ENCODE measurements at places on chromosomes 12 and 14.

- peak; percentile 39 for DNase-seq
Measured at GRCh38 chr12:56590237-56590830, 39.8 kb downstream of the BAZ2A start.

GRCh38 chr14:89572596-89573398 is 155.8 kb upstream of the FOXN3 start:
- peak; percentile 50 for DNase-seq

- no peak for DNase-seq
Measured at GRCh38 chr12:94731733-94732360, 81.5 kb upstream of the TMCC3 start.

GRCh38 chr12:53099071-53099882 is 1.8 kb downstream of the IGFBP6 start:
- peak; percentile 72 for DNase-seq

DNA sequence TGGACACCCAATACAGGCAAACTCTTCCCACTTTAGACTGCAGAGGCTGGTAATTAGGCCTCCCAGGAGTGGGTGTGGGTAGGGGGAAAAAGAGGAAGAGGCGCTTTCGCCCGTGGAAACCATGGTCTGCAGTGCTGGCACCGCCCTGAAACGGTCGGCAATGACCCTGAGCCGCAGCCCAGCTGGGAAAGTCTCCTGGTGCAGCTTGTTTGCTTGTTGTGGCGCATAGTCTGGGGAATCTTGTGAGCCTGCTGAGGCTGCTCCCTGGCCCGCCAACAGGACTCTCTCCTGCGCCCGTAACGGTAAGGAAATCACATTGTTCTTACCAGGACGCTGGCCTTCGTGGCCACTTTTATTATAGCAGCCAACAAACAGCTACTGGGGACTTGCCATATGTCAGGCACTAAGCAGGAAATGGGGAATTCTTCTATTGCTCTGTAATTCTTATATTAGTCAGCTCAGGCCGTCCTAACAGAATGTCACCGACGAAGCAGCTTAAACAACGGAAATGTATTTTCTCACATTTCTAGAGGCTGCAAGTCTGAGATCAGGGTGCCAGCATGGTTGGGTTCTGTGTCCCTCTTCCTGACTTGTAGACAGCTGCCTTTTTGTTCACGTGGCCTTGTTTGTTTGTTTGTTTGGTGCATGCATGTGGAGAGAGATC is 52.5 kb upstream of the RIN3 start:
- no peak for DNase-seq

DNA sequence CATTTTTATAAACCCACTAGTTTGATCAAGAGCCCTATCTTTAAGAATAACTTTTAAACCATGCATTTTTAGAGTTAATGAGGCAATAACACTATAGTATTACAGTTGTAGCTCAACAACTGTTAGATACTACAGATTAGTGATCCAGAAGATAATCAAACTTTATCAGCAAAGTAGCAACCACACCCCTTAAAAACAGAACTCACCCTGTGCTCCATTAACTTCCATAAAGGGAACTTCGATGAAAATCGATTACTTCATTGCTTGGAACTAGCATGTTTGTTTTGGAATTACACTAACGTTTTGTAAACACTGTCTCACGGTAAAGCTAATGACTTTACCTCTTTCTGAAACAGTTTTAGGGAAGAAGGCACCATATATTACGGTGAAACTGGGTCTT is 1.4 kb downstream of the SGPP1 start:
- DNase-seq = no peak

- DNase-seq = no peak
Measured at GRCh38 chr12:129631316-129631715, 272.5 kb downstream of the TMEM132D start.

- peak; percentile 31 for DNase-seq
Measured at GRCh38 chr12:69570545-69571399, 14.5 kb upstream of the CCT2 start.

GRCh38 chr12:115208098-115208497 is 524.1 kb upstream of the TBX3 start:
- no peak for DNase-seq

GRCh38 chr14:99619835-99620834 is 16.1 kb upstream of the CCDC85C start:
- no peak for DNase-seq

DNA sequence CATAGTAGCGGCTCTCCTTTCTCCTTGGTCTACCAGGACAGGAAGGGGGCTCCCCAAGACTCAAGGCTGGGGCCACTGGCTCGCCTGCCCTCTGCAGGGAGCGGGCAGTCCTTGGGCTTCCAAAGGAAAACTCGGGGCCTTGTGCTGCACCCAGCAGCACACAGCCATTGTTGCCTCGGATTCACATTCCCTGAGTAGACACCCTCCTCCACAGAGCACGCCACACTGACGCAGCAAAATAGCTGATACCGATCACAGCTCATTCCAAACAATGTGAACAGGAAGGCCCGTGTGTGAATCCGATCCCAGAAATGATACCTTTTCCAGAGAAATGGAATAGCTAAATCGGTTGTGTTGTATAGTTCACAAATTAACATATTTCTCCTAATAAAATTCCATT is 65.1 kb upstream of the DYNC1H1 start:
- no peak for DNase-seq

DNA sequence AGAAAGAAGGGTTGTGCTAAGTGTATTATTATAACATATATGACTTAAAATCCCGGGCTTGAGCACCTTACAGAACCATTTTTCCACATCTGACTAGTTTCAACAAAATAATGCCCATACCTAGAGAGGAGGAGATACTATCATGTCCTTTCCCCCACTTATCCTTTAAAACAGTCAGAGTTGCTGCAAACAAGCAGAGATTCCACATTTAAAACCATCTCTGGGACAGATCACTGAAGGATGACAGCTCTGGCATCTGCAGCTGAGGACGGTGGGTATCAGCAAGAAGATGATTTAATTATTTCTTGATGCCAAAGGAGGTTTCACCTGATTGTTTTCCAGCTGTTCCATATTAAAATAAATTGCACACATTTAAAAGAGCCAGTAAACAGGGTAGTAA is 328.0 kb upstream of the TMTC1 start:
- DNase-seq = no peak

GRCh38 chr14:88551094-88551870 is 3.5 kb downstream of the PTPN21 start:
- peak; percentile 87 for DNase-seq

DNA sequence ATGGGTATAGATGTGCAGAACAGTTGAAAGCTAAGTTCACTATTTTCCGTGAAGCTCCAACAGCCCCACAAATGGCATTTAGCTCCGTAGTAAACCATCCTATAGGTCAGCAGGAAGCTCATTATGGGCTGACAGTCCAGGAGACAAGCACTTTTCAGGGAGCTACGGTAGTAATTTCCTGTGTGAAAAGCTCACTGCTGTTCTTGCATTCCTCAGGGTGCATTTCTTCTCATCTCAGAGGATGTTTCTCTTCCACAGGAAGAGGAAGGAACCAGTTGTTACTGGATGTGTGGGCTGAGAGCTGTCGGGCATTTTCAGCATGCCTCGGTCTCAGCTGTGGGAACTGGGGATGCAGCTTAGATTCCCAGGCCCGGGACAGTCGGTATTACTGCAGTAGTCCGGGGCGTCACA is 72.8 kb downstream of the GALNT4 start:
- DNase-seq = no peak

GRCh38 chr14:72075649-72076334 is 143.6 kb downstream of the RGS6 start:
- DNase-seq = no peak

GRCh38 chr14:103247169-103247606 is 86.8 kb upstream of the EIF5 start:
- DNase-seq = no peak

DNA sequence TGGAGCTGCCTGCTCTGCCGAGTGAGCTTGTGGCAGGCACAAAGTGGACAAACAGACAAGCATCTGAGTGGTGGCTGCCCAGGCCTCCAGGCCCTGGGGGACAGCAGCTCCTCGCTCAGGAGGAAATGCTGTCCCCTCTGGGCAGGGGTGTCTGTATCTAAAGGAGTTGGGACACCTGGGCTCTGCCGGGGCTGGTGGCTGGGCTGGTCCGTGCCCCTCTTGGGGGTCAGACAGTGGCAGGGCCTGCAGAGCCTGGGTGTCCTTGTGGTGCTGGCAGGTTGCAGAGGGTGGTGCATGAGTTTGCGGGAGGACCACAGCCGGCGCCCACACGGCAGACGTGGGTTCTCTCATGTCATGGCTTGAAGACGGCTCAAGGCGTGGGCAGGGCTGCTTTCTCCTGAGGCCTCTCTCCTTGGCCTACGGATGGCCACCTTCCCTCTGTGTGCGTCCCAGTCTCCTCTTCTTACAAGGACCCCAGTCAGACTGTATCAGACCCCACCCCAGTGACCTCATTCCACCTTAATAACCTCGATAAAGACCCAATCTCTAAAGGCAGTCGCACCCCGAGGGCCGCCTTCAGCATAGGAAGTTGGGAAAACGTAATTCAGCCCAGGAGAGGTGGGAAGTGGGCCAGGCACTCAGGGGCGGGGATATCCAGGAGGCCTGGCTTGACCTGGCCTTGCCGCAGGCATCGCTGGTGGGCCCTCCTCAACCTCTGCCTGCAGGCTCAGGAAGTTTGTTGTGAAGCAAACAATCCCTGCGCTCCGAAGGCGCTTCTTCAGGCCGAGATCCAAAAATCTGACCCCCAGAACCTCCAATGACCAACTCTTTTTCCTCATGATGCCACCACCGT is 110.0 kb downstream of the KIF26A start:
- no peak for DNase-seq

DNA sequence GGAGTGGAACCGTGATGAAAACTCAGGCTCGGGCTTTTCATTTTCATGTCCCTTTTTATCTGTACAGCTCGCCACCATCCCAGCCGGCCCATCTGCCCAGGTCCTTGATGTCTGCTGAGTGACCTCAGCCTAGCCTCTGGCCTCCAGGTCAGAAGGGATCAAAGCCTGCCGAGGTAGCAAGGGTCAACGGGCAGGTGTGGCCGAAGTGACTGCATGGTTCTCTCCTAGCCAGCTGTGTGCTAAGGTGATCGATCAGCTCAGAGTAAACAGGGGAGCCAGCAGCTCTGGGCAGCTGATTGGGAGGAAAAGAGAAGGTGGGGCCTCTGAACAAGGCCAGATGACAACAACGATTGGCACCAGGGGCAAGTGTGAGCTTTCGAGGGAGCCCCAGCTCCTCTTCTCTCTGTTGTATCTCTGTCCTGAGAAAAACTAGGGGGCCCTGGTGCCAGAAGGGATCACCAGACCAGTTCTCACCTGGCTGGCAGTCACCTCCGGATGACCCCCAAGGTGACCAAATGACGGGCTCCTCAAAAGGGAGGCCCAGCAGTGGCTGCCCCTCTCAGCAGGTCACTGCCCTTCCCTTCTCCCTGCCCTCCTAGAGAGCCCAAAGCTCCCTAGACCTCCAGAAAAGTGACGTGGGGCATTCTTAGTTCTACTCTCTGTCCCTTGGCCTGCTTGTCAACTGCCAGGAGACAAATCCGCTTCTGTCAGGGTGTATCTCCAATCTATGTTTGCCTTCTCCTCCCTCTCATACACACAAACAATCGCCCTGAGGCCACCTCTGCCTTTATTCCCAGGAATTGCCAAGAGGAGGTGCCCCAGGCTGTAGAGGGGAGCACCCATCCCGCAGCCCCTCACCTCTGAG is 3.4 kb downstream of the SLC6A12 start:
- no peak for DNase-seq

GRCh38 chr14:84527706-84528105 is 1002.2 kb upstream of the FLRT2 start:
- DNase-seq = no peak

- no peak for DNase-seq
Measured at GRCh38 chr12:47433876-47434275, 272.0 kb downstream of the RPAP3 start.

GRCh38 chr12:44379831-44380230 is 496.3 kb downstream of the NELL2 start:
- no peak for DNase-seq

- no peak for DNase-seq
Measured at GRCh38 chr14:57865066-57865402, 858 bp downstream of the SLC35F4 start.

GRCh38 chr12:20722142-20722541 is 27.0 kb downstream of the SLCO1C1 start:
- no peak for DNase-seq

DNA sequence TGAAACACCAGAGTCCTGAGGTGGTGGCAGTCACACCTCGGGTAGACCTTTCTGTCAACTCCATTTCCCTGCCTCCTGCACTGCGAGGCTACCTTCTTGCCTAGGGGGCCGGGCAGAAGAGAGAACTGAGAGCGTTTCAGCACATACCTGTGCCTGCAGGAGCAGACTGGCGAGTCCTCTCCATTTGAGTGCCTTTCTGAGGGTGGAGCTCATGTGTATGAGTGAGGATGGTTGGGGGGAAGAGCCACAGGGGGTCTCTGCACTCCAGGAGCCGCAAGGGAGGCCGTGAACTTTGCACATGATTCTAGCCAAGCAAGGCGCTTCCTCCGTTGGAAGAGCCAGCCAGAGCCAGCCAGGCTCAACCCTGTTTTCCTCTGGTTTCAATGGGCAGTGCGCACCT is 31.0 kb upstream of the CCND2 start:
- DNase-seq = no peak

DNA sequence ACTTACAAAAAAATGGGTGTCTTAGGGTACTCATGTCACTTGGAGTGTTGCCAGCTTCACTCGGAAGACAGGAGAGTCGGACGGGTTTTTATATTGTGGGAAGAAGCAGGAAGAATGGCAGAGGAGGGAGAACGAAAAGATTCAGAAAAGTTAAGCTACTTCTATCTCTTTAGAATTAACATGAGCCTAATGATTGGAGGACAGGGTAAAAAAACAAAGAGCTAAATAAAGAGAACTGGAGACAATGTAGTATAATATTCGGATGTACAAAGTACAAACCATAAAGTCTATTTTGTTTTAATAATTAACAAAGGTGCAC is 43.9 kb downstream of the EFCAB11 start:
- no peak for DNase-seq

GRCh38 chr14:93974833-93975232 is 1.5 kb downstream of the ASB2 start:
- no peak for DNase-seq

- DNase-seq = no peak
Measured at GRCh38 chr12:10111451-10111850, 12.7 kb upstream of the CLEC1A start.

DNA sequence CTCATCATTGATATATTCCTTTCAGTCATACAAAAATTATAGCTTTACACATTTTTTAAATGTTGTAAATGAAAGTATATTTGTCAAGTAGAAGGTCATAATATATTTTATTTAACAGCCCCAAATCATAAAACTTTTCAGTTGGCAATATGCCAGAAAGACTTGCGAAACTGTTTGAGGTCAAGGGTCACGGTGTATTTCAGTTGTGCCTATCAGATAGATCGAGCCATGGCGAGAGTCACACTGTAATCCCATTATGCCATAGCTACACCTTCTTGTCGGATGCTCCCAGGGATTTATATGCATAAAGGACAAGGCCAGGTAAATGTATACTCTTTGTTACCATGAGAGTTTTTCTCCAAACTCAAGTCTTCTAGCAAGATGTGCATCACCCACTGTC is 26.7 kb upstream of the G2E3 start:
- no peak for DNase-seq

GRCh38 chr12:98894412-98895085 is 249.5 kb downstream of the APAF1 start:
- no peak for DNase-seq
